ENCODE measurements at places on chromosomes 6 and 20. TPM values are rescaled to one million over a fixed set of nuclear protein-coding genes. Genes with fewer than 3 reads are reported as not detected.

DNA sequence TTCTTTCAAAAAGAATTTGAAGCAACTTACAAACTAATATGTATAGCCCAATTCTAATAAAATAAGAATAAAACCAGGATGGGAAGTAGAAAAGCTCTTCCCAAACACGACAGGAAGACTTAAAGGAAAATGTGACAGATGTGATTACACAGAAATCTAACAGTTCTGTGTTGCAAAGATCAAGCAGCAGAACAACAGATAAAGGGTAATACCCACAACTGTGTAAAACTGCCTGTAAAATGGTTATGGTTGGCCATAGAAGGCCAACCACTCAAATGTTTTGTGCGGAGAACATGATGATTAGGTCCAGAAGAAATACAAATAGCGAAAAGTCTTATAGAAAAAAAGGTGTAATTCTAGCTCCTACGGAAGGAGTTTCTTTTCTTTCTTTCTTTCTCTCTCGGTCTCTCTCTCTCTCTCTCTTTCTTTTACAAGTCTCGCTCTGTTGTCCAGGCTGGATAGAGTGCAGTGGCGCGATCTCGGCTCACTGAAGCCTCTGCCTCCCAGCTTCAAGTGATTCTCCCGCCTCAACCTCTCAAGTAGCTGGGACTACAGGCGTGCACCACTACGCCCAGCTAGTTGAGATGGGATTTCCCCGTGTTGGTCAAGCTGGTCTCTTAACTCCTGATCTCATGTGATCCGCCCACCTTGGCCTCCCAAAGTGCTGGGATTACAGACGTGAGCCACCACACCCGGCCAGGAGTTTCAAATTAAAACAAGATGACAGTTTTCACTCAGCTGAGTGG lies 128.5 kb downstream of the QRSL1 start:
- DNase-seq = no peak

GRCh38 chr20:3509064-3509463 lies 38.2 kb downstream of the ATRN start:
- DNase-seq = no peak

Gene SAMD10
- 7.9 TPM for total RNA-seq

Gene TMEM200A
- total RNA-seq = 17.9 TPM

Gene NKAIN2
- total RNA-seq = 1.8 TPM

Gene MUCL3
- 0.13 TPM for total RNA-seq

Gene PAK5
- 0.13 TPM for total RNA-seq

Measured in kidney (tissue), 22 donors.